Stimulated activated CD4-positive, alpha-beta T cell treated with anti-CD3 and anti-CD28 coated beads, Interleukin-2, amount 100 ng/mL, for 4 hours (primary cell): ENCODE measurements at places on chromosomes 6 and 20.

- no peak for DNase-seq
Observed at GRCh38 chr6:129717277-129717676, 7.3 kb upstream of the ARHGAP18 start.

DNA sequence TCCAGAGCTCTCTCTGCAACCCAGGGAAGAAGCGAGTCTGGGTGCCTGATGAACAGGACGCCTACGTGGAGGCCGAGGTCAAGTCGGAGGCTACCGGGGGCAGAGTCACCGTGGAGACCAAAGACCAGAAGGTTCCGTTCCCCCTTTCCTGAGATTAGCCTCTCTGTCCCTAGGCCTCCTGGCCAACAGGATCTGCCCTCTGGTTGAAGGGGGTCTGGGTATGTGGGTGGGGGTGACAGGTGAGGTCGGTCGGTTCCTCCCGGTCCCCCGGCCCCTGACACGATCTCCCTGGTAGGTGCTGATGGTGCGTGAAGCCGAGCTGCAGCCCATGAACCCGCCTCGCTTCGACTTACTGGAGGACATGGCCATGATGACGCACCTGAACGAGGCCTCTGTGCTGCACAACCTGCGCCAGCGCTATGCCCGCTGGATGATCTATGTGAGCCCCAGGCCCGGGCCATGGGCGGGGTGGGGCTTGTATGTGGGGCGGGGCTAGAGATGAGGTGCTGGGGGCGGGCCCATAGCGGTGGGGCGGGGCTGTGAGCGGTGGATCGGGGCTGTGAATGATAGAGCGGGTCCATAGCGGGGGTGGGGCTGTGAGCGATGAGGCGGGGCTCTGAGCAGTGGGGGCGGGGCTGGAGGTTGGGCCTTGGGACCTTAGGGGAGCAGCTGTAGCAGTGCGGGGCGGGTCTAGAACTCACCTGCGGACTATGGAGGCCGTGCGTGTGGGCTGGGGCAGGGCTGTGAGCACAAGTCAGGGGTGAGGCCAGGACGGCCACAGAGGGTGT is 23.9 kb downstream of the MYH7B start:
- no peak for DNase-seq

- DNase-seq, result no peak
Observed at GRCh38 chr20:14334306-14334930, 3.0 kb downstream of the FLRT3 start.

DNA sequence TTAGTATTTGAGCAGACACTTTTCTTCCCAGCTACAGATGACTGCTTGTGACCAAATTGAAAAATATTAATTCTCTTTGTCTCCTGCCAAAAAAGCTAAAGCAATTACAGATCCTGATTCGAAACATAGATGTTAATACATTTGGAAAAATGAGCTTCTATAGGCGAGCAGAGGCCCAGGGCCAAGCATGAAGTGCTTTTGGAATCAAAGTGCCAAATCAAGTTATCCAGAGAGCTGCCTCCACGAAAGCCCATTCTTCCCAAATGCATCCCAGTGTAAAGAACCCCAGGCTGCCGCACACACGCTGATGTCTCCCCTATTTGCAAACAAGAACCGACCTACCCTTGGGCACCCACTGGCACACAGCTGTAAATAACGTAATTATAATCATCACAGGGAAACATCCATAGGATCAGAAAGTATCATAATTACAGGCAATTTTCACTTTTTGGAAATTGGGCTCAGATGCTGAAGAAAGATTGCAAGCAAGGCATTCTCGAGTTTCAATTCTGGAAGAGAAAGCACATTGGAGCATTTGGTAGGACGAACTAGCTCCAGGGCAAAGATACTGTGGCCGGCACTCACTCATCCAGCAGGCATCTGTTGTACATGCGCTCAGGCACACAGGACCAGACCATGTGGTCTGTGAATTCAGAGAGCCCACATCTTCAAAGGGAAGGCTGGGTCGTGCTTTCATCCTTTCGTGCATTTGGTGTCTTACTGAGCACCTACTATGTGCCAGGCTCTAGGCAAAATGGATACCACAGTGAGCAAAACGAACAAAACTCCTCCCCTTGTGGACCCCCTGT is 45.9 kb downstream of the BMP7 start:
- DNase-seq, result no peak

- DNase-seq, result no peak
Observed at GRCh38 chr20:43358811-43359210, 98.9 kb upstream of the SRSF6 start.

GRCh38 chr6:123598011-123598410 is 38.7 kb downstream of the TRDN start:
- DNase-seq, result no peak

GRCh38 chr20:13684566-13685222 is 46.0 kb upstream of the TASP1 start:
- DNase-seq, result no peak
